ENCODE measurements at places on chromosomes 4 and X.
A peak's percentile ranks its signal among the peaks of the same experiment; 100 is the strongest.

- no peak for DNase-seq
Observed at GRCh38 chrX:111040377-111041017, 55.5 kb upstream of the PAK3 start.

GRCh38 chr4:77093401-77093800, 17.6 kb upstream of the CCNI start:
- DNase-seq: no peak

DNA sequence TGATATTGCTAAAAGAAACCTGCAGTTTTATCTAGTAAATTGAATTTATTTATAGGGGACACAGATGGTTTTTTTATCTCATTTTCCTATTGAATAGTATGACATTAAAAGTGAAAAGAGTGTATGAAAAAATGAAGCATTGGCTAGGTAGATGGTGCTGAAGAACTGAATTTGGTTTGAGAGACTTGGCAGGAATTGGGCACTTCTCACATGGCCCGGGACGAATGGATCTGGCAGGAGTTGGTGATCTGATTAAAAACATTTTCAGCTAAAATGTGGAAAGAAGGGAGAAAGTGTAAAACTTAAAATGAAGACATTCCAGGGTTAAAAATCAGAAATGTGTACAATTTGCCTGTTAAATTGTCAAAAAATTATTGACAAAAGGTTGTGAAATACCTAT, 1088.5 kb upstream of the PABPC4L start:
- no peak for DNase-seq

- no peak for DNase-seq
Observed at GRCh38 chr4:89110541-89110985, 770 bp upstream of the TIGD2 start.

GRCh38 chr4:79632114-79632513, 224.1 kb upstream of the GK2 start:
- no peak for DNase-seq

DNA sequence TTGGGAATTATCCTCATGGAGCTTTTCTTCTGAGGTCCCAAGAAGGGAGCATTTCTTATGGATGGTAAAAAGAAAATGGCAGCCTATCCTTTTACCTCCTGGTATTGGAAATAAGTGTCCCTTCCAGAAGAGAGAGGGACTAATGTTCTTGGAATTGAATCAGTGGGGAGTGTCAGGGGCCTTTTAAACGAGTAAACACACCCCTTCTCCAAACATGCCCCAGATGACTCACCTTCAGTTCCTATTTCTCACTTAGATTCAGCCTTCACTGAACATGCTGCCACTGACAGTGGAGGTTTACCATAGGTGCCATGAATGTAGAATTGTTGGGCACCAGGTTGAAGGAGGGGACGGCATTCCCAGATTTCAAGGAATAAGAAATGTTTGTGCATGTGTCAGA, 19.0 kb downstream of the MAGEC2 start:
- no peak for DNase-seq

GRCh38 chrX:97605271-97605670, 721.6 kb downstream of the RPA4 start:
- no peak for DNase-seq

DNA sequence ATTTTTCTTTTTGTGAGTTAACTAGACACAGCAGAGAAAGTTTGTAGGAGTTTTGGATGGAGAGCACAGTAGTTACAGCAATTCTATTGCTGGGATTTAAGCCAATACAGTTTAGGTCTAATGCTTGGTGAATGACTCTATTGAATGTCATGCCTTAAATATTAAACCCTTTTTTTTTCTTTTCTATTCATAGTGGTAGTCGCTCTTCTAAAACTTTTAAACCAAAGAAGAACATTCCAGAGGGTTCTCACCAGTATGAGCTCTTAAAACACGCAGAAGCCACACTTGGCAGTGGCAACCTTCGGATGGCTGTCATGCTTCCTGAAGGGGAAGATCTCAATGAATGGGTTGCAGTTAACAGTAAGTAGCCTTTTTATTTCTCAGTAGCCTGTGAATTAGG, 34.8 kb upstream of the DCK start:
- DNase-seq: no peak

- no peak for DNase-seq
Observed at GRCh38 chrX:68084765-68085164, 348.5 kb downstream of the OPHN1 start.

DNA sequence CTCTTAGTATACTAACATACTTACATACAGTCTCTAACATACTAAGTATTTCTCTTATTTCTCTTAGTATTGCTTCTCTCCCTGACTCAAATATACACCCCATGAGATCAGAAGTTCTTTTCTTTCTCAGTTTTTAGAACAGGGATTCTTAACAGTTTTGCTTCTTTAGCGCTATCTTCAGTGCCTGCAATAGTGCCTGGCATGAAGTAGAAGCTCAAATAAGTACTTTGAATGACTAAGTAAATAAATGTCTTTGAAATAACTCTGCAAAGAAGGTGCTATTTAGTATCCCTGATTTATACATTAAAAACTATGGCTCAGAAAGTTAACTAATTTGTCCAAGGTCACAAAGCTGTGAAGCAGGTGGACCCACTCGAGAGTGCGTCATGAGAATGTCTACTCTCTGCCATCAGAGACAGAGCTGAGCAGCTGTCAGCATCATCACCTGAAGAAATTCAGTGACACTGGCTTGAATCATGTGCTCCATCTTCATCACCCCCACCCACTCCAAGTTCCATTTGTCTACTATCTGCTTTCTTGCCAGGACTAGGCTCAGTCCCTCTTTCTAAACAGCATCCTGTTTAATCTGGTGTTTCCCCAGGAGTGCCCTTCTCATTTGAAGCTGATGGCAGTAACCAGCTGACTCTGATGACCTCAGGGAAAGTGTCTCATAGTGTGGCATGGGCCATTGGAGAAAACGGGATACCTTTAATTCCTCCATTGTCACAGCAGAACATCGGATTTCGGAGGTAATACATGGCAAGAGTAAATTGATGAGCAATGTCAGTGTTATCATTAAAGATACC, 83.1 kb downstream of the CC2D2A start:
- no peak for DNase-seq

GRCh38 chrX:136870064-136870463, 10.5 kb downstream of the RBMX start:
- no peak for DNase-seq

GRCh38 chr4:1517592-1518411, 111.6 kb upstream of the NKX1-1 start:
- peak; percentile 52 for DNase-seq

GRCh38 chr4:78520808-78521226, 30.8 kb upstream of the ANXA3 start:
- DNase-seq: no peak

GRCh38 chr4:183304067-183304466, 16.0 kb downstream of the CLDN22 start:
- DNase-seq: no peak

- no peak for DNase-seq
Observed at GRCh38 chr4:4490041-4490440, 51.8 kb downstream of the STX18 start.

DNA sequence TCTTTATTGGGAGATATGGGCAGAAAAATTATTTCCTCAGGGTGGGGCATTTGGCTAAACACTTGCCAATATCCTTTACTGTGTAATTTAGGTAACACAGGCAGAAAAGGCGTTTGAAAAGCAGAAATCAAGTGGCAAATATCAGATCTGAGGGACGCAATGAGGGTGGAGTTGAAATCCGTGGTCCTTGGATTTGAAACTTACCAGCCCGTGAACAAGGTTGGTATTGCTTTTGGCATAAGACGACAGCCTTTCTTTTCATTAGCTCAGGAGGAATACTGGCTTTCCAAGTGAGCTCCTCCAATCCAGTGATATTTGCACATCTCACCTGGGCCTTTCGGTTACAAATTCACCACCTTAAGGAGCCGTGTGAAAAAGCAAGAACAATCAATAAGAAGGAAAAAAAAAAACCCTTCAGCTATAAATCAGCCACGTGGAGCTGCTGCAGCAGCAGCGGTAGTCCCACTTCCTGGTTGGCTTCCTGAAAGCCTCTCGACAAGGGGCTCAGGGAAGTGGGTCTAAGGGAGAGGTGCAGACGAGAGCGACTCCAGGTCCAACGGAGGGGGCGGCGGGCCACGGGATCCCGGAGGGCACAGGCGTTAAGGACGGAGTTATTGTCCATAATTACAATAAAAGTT, 734 bp upstream of the GALNT7 start:
- peak; percentile 57 for DNase-seq

- no peak for DNase-seq
Observed at GRCh38 chrX:43481576-43481975, 174.5 kb upstream of the MAOA start.

GRCh38 chr4:88759039-88759894, 61.6 kb upstream of the NAP1L5 start:
- DNase-seq: no peak

GRCh38 chr4:21656832-21657231, 291.7 kb downstream of the KCNIP4 start:
- DNase-seq: no peak

DNA sequence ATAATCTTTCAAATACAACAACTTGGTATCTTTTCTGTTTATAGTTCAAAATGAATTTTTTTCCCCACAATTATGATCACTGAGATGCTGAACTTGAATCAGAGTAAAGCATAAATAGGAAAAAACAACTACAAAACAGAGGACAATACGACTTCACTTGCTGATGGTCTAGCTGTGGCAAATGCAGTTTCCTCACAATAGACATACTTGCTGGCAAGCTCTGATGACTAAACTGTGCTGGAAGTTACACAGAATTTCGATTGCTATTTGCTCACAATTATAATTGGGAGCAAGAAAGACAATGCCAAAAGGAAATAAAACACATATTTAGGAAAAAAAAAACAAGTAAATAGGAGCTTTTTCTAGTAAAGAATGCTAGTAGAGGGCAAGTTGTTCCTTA, 14.7 kb downstream of the VEGFC start:
- no peak for DNase-seq

DNA sequence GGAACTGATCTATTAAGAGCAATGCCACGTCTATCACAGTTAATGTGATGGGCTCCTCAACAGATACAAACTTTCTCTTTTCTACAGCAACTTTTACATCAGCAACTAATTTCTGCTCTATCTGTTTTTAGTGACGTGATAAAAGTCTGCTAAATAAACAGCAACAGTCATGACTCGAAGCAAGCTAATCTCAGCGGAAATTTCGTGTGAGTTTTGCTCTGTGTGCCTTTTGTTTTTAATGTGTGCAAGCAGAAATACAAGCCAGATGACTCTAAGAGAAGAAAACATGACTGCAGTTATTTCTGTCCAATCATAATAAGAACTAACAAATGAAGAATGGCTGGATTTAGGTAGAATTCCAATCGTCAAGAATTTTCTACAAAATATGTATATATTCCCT, 214.3 kb downstream of the LDB2 start:
- no peak for DNase-seq

DNA sequence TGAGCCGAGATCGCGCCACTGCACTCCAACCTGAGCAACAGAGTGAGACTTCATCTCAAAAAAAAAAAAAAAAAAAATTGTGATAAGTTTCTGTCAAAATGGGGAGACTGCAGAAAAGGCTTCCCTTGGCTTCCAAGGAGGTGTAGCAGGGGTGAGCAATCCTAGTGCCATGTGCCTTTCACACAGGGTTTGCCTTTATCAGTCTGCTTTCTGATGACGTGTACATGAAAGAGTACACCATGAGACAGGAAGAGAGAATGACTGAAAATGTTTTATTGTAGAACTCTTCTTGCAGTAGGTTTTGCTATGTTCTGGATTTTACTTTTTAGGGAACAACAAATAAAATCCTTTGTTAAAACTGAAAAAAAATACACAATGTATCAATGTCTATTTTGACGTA, 23.4 kb upstream of the ZFP42 start:
- no peak for DNase-seq

DNA sequence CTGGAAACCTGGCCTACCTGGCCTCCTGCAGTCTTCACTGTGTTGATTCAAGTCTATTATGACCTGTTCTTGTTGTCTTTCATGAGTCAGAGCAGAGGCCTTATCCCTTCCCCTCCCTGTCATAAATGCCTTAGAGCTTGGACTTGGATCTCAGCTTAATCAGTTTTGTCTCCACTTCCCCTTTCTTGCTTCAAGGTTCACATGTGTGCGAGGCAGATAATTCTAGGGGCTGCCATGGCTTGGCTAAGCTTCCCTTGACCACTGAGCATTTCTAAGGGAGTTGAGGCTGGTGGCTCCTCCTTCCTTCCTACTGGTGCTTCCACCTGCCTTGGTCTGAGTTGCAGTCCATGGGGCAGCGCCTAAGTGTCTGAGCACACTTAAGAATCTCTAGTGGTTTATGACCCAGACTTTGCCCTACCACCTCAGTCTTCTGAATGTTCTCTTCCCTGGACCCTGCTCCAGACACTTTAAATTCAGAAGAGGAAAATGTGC, 1.7 kb upstream of the HEPH start:
- DNase-seq: no peak

GRCh38 chr4:26330186-26330787, 9.5 kb downstream of the RBPJ start:
- DNase-seq: no peak

Data from aorta (tissue), 5 donors.